ENCODE measurements at places on chromosomes 13 and 19.

GRCh38 chr13:59437544-59438301 is 726.0 kb downstream of the DIAPH3 start:
- DNase-seq = no peak

DNA sequence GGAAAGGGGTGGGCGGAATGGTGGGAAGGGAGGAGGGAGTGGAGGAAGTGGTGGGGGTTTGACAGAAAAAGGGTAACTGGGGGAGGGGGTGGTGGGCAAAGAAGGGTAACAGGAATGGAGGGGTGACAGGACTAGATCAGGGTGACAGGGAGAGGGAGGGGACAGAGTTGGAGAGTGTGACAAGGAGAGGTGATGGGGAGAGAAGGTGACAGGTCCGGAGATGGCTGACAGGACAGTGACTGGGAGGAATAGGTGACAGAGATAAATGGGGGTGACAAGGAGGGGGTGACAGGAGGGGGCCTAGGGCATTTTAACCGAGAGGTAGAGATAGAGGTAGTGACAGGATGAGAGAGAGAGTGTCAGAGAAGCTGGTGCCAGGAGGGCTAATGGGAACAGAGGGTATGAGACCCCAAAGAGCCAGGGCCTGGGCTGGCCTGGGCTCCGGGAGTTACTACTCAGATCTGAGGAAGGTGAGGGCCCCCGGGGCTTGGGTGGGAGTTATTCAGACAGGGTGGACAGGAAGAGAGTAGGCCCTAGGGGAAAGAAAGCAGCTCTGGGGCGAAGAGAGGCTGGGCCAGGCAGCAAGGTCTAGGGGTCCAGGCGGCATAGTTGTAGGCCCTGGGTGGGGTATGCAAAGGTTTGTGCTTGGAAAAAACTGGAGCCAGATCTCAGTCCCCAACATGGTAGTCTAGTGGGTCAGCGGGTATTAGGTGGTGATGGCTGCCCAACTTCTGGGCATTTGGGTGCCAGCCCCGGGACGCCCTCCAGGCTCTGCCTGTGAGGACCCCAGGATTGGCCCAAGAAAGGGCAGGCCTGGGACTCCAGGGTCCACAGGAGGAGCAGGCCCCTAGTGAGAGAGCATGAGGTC is 660 bp downstream of the CIC start:
- DNase-seq = no peak

GRCh38 chr19:12864721-12865715 is 16.2 kb downstream of the DNASE2 start:
- no peak for DNase-seq

DNA sequence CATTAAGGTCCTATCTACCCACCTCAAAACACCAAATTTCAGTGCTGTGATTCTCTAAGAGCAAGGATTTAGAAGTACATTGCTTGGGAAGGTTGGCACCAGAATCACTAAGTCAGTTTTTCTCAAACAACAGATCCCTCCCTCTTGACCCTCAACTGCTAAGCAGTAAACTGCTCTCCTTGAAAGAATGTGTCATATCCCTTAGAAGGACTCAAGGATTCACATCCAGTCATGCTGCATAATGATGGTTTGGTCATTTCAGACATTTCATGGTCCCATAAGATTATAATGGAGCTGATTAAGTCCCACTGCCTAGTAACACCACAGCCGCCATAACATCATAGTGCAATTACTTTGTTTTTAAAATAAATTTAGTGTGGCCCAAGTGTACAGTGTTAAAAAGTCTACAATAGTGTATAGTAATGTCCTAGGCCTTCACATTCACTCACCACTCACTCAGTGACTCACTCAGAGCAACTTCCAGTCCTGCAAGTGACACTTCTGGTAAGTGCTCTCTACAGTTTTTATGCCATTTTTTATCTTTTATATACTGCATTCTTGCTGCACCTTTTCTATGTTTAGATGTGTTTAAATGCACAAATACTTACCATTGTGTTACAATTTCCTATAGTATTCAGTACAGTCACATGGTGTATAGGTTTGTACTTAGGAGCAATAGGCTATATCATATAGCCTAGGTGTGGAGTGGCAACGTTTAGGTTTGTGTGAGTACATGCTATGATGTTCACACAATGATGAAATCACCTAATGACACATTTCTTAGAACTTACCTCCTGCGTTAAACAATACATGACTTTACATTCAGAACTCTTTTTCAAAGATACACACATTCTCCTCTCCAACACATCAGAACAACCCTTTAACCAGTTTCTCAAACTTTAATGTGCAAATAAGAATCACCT is 15.7 kb upstream of the CCDC169 start:
- DNase-seq = no peak

Measured in activated naive CD8-positive, alpha-beta T cell treated with anti-CD3 and anti-CD28 coated beads, Interleukin-2, amount 50 U/mL, for 16 hours (primary cell).